Thoracic aorta (tissue), 2 donors: ENCODE measurements at places on chromosomes 4 and X. TPM values are rescaled to one million over a fixed set of nuclear protein-coding genes. Genes with fewer than 3 reads are reported as not detected.

Gene PCDH19
- 3.0 TPM for total RNA-seq

DNA sequence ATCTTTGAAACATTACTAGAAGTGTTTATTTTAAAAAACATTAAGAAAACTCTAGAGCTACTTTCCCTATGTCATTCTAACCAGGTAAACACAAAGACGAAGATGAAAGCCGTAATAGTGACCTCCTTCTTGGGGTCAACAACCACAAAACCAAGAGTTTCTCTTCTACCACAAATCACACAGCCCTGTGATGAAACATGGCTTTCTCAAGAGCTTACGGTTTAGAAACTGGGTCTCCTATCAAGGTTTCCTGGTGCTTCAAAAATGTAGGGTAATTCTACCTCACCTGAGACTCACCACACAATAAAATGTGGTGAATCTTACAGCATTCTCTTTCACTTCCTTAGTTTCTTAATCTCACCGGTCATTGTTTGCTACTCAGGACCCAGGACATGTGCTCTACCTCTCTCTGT, 50.9 kb downstream of the CORIN start:
- no peaks in the 10 kb centered on the region for H3K36me3 ChIP-seq
- H3K27ac ChIP-seq, result no peak overlapping the region
- no peak for DNase-seq
- H3K4me1 ChIP-seq, result no peaks in the 10 kb centered on the region
- no peak overlapping the region for H3K4me3 ChIP-seq
- H3K27me3 ChIP-seq, result no peaks in the 10 kb centered on the region

DNA sequence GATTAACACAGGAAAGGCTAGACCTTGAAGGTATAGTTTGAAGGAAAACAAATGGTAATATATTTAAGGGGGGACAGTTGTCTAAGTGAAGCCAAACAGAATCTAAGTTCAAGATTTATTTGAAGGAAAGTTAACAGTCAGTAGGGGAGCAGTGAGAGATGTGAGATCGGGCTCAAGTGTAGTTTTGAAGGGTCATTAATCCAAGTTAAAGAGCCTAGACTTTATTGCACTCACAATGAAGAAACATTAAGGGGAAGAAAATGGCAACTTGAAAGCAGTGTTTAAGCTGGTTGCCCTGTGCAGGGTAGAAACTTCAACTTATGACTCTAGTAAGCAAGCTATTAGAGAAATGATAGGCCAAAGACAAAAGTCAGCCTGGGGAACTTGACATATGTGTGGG, 1952.2 kb downstream of the PCDH7 start:
- no peak for DNase-seq
- no peak overlapping the region for H3K27ac ChIP-seq
- H3K4me3 ChIP-seq, result no peak overlapping the region

- no peak for DNase-seq
- H3K4me1 ChIP-seq, result no peaks in the 10 kb centered on the region
- no peaks in the 10 kb centered on the region for H3K27me3 ChIP-seq
- no peak overlapping the region for H3K4me3 ChIP-seq
These were observed 307.0 kb downstream of the FSTL5 start for GRCh38 chr4:161856711-161857326.

DNA sequence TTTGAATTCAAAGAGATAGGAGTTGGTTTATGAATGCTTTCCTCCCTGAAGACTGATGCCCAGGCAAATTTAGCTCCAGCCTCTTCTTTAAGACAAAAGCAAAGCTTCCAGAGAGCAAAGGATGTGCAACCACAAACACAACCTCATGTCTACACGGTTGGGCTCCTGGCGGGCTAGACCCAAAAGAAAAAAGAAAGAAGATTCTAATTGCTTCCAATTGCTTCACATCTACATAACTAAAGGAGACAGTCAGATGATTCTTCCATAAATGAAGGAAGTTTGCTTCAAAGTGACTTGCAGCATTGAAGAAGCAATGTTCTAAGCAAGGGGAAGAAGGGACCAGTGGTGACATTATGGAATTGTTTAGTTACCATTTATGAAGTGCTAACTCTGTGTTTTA, 1603.0 kb upstream of the TENM3 start:
- H3K4me3 ChIP-seq, result no peak overlapping the region
- no peaks in the 10 kb centered on the region for H3K27me3 ChIP-seq
- H3K36me3 ChIP-seq, result no peaks in the 10 kb centered on the region
- no peaks in the 10 kb centered on the region for H3K4me1 ChIP-seq
- DNase-seq, result no peak
